ENCODE measurements at places on chromosomes 7 and 10.

DNA sequence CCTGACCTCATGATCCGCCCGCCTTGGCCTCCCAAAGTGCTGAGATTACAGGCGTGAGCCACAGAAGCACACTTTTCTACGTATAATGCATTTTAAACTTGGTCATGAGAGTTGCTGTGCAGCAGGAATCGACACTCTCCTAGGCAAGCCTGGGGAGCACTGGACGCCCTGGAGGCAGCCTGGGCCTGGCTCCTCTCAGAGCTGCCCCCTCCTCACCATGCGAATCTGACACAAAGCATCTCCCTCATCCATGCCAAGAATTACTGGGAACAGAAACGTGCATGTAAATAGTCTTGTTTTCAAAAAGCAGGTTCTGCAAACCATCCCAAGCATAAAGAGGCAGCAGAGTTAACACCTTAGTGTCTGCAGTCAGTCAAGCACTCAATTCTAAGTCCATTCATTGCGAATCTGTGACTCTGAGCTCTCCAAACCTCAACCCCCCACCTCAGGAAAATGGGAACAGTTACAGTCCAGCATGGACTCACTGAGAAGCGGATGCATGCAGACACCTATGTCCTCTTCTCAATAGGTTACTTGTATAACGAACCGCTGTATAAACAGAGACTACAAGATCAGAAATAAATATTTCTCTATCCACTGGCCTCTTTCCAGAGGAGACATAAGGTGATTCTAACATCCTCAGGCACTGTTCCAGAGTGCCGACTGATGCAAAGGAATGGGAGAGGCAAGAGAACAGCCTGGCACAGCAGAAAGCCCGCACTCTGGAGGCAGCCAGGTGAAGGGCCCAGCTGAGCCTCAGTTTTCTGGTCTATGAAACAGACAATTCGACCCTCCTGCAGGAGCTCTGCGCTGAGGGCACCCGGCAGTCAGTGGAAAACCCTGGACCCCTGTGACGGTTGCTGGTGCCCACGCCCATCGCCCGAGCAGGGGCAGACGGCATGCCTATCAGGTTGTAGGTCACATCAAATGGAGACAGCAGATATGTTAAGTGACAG is 68.9 kb downstream of the MAD1L1 start:
- no peak for DNase-seq

DNA sequence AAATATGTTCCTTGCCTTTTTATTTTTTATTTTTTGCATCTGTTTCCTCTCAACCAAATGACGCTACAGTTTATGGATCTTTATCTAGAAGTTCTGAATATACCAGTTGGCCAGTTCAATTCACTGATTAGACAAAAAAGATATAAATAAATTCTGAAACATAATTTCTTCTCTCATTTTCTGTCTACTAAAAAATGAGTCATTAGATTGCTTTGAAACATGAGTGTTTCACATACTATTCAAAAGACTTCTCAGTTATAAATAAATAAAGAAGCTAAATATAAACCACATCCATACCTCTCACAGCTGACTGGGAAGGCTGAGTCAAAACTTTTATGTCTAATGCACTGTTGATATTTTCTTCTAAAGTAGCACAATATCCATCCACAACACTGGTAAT is 97.6 kb upstream of the GPR22 start:
- DNase-seq = no peak

GRCh38 chr10:24947304-24948097 is 4.9 kb downstream of the PRTFDC1 start:
- DNase-seq = no peak

DNA sequence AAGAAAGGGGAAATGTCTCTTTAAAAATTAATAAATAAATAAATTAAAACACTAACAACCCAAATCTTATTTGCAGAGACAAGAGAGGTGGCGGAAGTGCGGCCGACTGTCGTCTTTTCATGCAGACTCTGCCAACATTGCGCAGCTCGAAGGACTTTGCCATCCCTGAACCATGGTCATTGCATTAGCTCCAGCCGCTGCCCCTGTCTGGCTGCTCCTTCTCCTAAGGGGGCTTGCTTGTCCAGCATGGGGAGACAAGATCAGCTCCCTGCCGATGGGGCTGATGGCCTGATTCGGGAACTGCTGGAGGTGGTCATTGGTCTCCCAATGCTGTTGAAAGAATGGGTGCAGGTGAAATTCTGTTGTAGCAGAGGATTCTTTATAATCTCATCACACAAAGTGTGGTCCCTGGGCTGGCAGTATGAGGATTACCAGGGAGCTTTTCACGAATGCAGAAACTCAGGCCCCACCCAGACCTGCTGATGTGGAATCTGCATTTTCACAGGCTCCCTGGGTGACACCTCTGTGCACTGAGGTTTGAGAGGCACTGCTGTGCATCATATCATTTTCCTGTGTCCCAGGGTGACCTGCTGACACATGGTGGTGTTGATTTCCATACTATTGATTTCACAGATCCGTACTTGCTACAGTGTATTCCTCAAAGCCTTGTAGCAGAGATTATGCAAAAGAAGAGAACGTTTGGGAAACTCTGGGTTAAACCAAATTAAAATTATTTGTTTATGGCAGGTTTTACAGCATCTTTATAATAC is 172.4 kb upstream of the ZMIZ1 start:
- no peak for DNase-seq

DNA sequence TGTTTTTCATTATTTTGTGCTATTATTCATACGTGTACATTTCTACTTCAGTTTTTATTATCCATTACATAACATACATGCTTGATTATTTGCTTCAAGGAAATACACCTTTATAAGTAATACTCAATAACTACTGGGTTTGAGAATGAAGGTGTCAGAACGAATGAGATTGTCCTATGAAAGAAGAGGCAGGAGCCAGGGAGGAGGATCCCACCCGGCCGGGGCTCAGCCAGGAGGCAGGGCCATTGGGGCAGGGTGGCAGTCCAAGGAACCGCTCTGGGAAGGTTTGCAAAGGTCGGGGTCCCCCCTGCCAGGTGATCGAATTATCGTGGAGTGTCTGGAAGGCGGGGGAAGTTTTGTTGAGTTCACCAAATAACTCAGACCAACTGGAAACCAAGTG is 9.1 kb downstream of the TRIM56 start:
- DNase-seq = no peak

DNA sequence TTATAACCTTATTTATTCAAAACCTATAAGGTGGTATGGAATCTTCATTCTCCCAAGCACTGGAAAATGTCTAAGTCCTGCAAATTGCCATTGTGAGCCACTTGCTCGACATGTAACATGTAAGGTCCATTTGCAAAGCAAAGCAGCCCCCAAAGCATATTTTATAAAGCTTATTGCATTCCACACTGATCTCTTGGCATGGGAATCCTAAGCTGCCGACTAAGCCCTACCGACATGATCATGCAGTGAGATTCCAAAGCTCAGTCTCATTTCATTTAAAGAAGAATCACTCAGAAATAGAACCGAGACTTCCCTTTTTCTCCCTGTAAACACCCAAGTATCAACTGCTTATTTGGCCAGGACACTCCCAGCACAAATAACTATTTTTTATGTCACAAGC is 333.4 kb upstream of the MYO3A start:
- DNase-seq = no peak

DNA sequence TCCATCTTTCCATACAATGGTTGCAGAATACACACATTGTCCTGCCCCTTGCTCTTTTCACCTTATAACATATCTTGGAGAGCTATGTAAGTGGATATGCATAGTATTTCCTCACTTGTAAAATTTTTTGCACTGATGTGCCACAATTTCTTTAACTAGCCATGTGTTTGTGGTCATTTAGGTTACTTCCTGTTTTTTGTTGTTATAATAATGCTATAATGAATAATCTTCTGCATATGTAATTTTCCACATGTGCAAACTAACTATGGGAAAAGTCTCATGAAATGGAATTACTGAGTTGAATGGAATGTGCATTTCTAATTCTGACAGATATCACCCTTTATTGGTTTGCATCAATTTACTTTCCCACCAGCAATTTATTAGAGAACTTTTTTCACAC is 2.8 kb downstream of the TAS2R41 start:
- DNase-seq = no peak

DNA sequence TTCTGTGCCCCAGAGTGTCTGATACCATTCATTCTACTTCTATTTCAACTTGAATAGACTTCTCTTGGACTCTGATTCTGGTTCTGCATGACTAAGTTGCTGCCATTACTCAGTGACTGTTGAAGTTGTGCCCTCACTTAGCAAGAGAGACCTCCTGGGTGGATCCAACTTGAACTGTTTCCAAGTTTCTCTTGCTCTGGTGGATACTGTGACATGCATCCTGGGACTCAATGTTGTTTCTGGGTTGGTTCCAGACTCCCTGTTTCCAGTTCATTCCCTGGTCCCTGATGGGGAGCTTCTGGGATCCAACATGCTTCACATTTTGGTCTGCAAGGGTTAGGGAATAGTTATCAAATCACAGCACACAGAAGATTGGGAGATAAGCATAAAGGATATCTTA is 26.2 kb upstream of the PRPF18 start:
- DNase-seq = no peak

GRCh38 chr7:6615723-6616555 is 529 bp downstream of the ZNF853 start:
- peak; percentile 52 for DNase-seq

- no peak for DNase-seq
Measured at GRCh38 chr7:138023618-138024342, 21.9 kb upstream of the CREB3L2 start.

- no peak for DNase-seq
Measured at GRCh38 chr7:32506266-32507054, 11.2 kb downstream of the AVL9 start.

GRCh38 chr7:151012911-151013347 is 11.4 kb downstream of the ATG9B start:
- no peak for DNase-seq

DNA sequence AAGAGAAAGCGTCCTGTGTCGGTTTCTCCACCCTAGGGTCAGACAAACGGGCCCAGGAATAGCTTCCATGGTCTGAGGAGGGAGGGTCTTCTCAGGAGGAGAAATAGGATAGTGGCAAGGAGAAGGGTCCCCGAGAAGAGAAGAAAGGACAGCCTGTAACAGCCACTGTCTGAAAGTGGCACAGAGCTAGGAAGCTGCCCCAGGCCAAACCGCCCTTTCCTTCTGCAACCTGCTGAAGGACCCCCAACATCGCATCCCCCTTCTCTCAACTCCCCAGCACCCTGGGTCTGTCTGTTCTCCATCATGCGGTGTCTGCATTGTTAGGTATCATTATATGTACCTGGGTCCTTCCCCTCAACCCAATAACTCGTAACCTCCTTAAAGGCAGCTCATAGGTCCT is 47.1 kb downstream of the COL17A1 start:
- DNase-seq = no peak

DNA sequence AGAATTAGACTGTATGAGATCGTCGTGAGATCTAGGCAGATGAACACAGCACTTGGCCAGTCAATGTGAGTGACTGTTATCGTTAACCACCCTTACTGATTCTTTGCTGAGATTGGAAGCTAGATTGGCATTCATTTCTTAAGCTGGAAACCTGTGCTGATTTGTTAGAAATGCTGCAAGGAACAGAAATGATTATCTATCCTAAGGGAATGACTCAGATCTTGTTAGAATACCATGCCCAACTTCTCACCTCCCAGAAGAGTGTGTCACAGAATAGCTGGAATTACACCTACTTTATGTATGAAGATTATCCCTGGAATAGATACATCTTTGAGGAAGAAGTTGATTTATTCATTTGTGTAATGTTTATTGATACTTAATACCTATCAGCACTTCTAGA is 275.2 kb downstream of the AUTS2 start:
- no peak for DNase-seq

All from lower lobe of right lung (tissue), 2 donors.